ENCODE measurements at places on chromosomes 13 and 19.

GRCh38 chr13:67967031-67967430, 736.9 kb upstream of the PCDH9 start:
- DNase-seq = no peak

DNA sequence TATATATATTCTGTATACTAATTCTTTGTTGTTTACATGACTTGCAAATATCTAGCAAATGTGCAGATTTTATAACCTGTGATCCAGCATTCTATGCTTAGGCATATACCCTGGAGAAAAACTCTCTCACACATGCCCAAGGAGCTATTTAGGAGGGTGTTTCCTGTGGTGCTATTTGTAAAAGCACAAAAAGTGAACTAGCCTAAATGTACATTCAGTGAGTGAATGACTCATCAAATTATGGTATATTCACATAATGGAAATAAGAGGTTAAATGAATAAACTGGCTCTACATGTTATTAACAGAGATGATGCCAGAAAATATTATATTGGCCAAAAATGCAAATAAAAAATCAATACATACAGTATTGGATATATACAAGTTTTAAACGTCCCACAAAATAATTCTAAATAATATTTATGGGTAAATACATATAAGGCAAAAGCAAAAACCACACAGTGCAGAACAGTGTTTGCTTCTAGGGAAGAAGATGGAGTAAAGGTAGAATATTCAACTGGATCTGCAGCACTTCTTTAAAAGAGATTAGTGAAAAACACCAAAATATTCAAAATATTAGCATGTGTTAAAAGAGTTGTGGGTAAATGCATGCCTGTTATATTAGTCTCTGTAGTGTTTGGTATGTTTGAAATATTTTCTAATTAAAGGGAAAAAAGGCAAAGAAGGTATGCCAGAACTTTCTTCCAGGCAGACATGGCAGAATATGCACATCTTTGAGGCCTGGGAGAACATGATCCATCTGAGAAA, 344.7 kb downstream of the KLF5 start:
- DNase-seq = no peak

DNA sequence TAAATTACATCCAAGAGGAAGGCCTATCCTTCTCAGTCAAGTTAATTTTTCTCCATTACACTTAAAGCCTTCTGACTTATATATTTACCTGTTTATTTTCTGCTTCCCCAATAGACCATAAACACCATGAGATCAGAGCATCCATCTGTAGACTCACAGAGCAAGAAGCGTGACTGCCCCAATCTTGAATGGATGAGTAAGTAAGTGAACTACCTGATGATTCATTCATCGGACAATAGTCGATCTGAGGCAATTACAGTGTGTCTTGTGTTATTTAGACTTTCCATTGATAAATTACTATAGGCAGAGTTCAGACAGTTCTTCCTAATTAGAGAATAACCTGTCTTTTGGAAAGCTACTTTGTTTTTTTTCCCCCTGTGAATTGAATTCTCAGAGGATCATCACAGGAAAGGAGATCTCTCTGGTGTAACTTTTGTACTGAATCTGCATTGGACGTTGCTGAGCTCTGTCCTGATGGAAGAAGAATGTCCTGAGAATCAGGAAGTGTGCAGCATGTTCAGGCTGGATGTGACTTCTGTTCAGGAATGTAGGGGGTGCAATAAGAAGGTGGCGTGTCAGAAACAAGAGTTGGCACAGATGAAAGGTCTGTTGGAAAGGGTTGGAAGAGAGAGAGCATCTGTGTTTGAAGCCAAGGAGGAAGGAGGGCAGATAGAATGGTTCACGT, 367.0 kb downstream of the NALCN start:
- DNase-seq = no peak

GRCh38 chr19:3193256-3194105, 7.8 kb downstream of the NCLN start:
- DNase-seq = no peak

GRCh38 chr19:294946-295686, 3.9 kb upstream of the PLPP2 start:
- DNase-seq = peak; percentile 71

Measured in activated T-cell treated with anti-CD3 and anti-CD28 coated beads, Interleukin-2, amount 50 U/mL, for 24 hours (primary cell).